ENCODE measurements at places on chromosomes 1 and 21. TPM values are rescaled to one million over a fixed set of nuclear protein-coding genes. Genes with fewer than 3 reads are reported as not detected.

- DNase-seq, result no peak
Observed at GRCh38 chr1:181205901-181206300, 117.4 kb downstream of the IER5 start.

DNA sequence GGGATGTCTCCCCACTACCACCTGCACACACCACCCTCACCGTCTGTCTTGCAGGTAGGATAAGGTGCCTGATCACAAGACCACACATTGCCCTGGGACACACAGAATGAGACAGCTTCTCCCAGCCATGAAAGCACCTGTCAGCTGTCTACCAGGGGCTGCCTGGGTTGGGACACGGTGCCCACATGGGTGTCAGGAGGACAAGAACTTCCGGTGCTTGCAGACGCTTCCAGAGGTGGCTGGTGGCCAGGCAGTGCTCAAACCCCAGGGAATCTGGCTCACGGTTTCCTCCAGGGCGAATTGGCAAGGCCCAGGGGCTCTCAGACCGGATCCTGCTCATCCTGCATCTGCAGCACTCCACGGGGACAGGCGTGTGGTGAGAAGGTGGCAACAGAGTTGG is 182.6 kb upstream of the ARHGEF16 start:
- no peak for DNase-seq

GRCh38 chr1:78894811-78895210 is 111.7 kb downstream of the ADGRL4 start:
- DNase-seq, result no peak

DNA sequence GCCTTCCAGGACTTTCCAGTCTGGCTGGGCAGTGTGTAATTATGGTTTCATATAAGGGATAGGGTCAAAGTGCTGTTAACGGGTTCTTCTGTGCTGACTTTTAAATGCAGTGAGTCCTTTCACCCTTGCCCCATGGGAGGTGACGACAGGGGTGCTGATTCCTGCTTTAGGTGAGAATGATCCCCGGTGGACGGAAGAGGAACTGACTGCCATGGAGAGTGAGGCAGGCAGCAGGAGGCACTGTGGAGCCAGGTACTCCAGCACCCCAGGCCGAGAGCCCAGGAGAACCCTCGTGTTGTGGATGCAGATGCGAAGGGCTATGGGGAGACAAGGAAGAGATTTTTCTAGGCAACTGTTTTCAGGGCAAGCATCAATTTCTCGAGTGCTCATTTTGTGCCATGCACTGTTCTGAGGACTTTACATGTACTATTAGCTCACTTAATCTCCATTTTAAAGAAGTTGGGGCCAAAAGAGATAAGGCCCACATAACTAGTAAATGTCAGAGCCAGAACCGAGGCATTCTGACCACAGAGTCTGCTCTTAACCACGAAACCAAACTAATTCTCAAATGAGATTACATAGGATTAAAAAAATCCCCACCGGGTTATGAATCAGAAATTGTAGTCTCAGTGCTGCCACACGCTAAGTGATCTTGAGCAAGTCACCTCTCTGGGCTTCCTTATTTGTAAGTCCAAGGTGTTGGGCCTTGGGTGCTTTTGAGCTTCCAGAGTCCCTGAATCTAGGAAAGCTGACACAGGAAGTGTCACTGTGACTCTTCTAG is 28.2 kb downstream of the STPG1 start:
- no peak for DNase-seq

The LEFTY2 gene
- not detected for total RNA-seq

The CHI3L2 gene
- 25.0 TPM for total RNA-seq

The CFAP107 gene
- not detected for total RNA-seq

Data from activated naive CD4-positive, alpha-beta T cell treated with anti-CD3 and anti-CD28 coated beads, Interleukin-2, amount 50 U/mL, for 72 hours (primary cell).